ENCODE measurements at places on chromosomes 11 and 22.

- no peak for DNase-seq
Measured at GRCh38 chr11:32821517-32821916, 8.2 kb upstream of the PRRG4 start.

DNA sequence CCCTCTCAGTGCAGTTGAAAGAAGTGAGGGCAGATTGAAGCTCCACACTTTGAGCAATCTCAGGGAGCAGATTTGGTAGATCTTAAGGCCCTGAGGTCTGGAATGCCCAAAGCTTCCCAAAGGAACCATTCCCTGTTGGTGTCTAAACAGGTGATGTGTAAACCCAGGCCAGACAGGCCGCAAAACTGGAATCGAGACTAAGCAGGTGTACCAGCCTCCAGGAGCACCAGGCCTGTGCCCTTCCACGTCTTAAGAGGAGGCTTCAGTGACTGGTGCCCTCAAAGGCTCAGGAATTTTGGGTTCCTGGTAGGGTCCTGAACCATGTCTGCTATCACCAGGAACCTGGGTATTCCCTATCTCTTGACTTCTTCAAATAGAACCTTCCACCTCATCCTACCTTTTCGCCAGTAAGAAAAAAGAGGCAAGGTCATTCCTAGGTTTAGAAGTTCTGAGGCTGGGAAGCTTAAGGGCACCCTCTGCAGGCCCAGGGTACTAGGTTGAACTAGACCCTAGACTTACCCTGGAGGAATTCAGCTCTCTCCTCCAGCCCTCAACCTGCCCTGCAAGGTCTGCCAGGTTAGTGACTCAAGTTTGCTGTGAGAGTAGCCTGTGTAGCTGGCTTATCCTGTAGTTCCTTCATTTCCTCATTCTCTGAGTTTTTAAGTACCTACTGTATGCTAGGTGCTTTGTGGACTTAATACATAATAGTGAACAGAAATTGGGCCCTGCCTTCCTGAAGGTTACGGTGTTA is 100.0 kb upstream of the NNMT start:
- DNase-seq: no peak

DNA sequence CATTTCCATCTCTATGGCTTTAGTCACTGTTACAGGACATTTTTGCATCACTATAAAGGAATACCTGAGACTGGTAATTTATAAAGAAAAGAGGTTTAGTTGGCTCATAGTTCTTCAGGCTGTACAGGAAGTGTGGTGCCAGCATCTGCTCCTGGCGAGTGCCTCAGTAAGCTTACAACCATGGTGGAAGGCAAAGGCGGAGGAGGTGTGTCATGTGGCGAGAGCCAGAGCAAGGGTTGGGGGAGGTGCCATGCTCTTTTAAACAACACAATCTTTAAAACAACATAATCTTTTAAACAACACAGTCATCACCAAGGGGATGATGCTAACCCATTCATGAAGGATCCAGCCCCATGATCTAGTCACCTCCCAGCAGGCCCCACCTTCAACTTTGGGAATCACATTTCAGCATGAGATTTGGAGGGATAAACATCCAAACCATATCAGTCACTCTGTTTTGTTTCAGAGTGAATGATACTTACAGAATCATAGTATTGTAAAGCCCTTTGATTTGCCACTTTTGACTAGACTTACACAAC is 103.3 kb downstream of the PDE3B start:
- no peak for DNase-seq

GRCh38 chr11:57306940-57307565 is 17.7 kb downstream of the TNKS1BP1 start:
- no peak for DNase-seq

- no peak for DNase-seq
Measured at GRCh38 chr22:46070215-46070802, 80.0 kb upstream of the PPARA start.

- no peak for DNase-seq
Measured at GRCh38 chr22:44200855-44201550, 20.3 kb downstream of the PARVG start.

DNA sequence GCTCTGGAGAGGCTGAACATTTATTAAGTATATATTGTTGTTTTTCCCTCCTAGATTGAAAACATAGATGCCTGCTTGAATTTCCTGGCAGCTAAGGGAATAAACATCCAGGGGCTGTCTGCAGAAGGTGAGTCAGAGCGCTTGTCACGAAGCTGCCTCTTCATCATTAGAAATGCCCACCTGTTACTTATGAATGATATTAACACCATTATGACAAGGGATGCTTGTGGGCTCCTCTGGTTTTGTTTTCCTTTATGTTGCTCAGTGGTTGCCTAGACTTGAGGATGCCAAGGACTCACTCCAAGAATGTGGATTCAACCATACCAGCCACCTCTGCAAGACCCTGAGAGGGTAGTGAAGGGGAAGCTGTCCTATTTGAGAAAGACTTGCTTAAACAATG is 156.2 kb downstream of the NAV2 start:
- DNase-seq: no peak

DNA sequence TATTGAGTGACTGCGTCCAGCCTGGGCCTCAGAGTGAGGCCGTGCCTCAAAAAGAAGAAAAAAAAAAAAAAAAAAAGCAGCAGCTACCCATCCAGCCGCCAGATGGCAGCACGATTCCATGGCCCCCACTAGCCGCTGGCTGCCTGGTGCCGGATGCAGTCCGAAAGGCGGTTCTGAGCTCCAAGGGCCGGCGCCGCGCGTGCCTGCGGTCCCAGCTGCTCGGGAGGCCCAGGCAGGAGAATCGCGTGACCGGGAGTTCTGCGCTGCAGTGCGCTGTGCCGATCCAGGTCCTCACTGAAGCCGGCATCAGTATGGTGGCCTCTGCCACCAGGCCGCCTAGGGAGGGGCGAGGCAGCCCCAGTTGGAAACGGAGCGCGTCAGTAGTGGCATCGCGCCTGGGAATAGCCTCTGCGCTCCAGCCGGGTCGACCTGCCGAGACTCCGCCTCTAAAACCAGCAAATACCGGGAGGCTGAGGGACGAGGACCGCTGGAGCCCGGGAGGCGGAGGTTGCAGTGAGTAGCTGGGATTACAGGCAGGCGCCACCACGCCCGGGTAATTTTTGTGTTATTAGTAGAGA is 19.3 kb downstream of the SCARF2 start:
- peak; percentile 63 for DNase-seq

DNA sequence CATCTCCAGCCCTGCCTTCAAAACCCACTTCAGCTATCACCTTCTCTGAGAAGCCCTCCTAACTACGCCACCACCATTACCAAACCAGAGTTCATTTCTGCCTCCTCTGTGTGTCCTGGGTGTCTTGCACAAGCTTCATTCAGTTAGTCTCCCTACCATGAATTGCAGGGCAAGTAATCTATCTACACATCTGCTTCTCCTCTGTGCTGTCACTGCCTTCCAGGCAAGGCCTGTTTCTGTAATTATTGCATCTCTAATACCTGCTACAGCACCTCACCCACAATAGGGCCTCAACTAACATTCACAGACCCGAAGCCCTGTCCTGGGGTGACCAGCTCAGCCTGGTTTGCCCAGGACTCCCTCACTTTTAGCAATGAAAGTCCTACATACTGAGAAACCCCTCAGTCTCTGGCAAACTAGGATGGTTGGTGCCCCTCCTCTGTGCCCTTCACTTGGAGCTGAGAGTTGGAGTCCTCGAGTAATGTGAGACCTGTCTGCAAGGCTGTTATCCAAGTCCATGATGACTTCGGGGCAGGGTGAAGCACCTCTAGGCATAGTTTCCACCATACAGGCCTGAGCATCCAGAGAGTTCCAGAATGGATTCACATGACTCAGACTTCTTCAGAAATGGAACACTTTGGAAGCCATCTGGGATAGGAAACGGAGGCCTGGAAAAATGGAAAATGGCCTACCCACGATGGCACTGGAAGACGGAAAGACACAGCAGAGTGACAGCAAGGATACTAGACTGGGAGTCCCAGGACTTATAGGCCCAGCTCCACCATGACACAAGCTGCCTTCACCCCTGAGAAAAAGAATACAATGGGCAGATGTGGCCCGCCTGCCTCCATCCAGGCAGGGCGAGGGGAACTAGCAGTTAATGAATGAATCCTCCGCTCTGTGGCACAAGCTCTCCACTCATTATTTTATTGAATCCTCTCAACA is 269.3 kb downstream of the BUD13 start:
- DNase-seq: no peak

DNA sequence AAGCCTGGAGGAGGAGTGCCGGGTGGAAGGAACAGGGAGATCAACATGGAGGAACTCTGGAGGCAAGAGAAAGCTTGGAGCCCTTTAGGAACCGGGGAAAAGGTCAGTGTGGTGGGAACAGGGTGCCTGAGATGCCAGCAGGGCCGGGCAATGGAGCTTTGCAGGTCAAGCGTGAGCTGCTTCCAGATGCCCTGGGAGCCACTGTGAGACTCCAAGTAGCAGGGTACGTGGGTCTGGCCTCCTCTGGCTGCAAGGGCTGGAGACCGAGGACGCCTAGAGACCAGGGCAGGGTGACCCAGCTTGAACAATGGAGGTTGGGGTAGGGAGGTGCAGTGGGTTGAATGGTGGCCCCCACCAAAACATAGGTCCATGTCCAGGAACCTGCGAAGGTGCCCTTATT is 15.6 kb upstream of the EMID1 start:
- DNase-seq: no peak

- DNase-seq: no peak
Measured at GRCh38 chr22:42202048-42202447, 68.4 kb downstream of the TCF20 start.

DNA sequence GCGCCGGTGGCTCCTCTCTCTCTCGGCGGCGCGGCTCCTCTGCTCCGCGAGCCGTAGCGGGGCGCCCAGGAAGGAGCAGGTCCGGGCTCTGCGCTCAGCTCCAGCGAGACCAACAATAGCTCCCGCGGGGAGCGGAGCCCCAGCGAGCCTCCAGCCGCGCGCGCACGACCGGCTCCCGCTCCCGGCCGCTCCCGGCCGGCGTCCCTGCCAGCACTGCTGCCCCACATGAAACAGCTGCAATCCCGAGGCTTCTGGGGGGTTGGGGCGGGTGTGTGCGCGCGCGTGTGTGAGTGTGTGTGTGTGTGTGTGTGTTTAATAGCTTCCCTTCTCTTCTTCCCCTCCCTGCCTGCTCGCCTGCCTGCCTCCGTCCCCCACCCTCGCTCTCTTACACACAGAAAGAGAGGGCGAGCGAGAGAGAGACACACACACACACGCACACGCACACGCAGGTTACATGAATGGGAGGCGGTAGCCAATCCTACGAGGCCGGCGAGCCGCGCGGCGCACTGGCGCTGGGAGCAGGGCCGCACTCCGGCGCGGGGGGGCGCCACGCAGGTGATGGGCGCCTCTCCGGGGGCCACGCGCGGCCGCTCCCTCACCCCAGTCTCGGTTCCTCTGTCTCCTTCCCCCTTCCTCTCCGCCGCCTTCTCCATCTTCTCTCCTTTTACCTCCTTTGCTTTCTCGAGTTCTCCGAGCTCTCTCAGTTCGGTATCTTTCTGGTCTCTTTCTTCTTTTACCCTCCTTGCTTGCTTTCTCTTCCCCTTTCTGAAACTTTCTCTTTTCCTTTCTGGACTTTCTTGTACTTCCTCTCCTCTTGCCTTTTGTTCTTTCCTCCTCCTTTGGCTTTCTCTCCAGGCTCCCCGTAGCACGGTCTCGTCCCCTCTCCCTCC is at the start of gene TENM4:
Gene TENM4, minus strand, starts transcription at position 460 of the 890 bp plus-strand sequence. CDS start 371,086 bp downstream, outside the sequence.
- no peak for DNase-seq

DNA sequence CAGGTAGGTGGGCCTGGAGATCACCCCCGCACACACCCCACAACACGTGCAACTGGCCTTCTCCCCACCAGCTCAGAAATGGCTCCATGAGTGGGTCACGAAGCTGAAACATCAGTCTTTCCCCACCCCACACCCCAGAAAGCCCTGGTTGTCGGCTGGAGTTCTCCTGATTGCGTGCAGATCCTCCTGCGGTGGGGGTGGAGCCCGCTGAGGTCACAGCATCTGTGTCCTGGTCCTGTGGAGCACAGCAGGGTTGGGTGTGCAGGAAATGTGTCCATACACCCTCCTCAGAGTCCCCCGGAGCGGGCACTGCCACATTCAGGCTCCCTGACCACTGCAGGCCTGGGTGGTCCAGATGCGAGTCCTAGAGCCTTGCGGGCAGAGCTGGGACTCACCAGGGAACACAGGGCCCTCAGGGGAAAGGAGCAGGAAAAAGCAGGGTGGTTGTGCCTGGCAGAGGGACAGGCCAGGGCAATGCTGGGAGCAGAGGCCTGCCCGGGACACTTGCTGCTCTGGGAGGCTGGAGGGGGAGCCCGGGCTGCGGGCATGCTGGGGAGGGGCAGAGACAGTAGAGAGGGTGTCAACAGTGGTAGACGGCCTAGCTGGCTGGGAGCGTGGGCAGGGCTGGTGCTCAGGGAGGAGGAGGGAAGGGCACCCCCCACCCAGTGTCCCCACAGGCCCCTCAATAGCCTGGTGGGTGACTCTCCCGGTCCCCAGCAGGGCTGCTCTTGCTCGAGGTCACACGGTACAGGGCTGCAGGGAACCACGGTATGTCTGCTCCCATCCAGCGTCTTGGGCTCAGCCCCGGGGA is 42.4 kb upstream of the PPARA start:
- DNase-seq: no peak

- DNase-seq: no peak
Measured at GRCh38 chr22:22169923-22170322, 74.7 kb upstream of the VPREB1 start.

- no peak for DNase-seq
Measured at GRCh38 chr11:11580841-11581411, 40.9 kb downstream of the GALNT18 start.

- no peak for DNase-seq
Measured at GRCh38 chr22:40084246-40084645, 89.5 kb downstream of the FAM83F start.

GRCh38 chr22:25970999-25971811 is 198.1 kb upstream of the SEZ6L start:
- no peak for DNase-seq

Measured in activated effector memory CD4-positive, alpha-beta T cell treated with Interleukin-2 at 50 U/mL for 16 hours (primary cell).